MCF 10A (cell line): ENCODE measurements at places on chromosomes 13 and 19.

DNA sequence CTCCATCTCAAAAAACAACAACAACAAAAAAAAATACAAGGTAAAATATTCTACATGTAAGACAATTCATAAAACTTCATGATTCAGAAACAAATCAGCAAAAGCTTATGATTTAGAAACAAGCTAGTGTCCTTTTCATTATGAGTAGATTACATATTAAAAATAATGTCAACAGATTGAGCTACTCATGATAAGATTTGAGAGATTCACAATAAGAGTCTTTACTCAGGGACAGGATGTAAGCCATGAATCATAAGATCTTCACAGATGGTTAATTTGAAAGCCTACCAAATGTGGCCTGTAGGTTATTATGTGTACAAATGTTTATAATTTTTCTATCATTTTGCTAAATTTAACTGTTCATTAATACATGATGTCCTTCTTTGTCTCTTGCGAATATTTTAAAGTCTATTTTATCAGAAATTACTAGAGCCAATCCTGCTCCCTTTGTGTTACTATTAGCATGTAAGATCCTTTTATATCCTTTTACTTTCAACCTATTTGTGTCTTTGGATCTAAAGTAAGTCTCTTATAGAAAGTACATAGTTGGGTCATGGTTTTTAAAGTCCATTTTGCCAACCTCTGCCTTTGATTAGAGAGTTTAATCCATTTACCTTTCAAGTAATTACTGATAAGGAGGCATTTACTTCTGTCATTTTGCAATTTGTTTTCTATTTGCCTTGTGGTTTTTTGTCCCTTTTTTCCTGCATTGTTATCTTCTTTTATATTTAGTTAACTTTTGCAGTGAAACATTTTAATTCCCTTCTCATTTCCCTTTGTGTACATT is 68.3 kb upstream of the RXFP2 start:
- no peak for DNase-seq

DNA sequence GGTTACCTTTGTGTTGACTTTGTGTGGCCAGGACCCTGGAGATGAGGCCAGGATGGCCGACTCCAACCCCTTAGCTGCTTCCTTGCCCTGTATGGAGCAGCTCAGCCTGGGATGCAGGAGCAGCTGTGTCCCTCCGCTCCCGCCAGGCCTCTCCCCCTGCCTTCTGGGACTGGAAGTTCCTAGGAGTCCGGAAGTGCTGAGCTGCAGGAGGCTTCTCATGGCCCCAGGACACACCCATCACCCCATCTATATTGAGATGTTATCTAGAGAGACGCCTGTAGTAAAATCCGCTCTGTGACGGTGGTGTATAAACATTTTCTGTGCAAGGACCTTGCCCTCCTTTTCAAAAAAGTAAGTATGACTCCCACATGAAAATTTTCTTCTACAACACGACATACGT is 27.0 kb downstream of the WTIP start:
- no peak for DNase-seq

- no peak for DNase-seq
Observed at GRCh38 chr19:28487999-28488398, 725.0 kb downstream of the UQCRFS1 start.

GRCh38 chr19:19507354-19507753 is 8.0 kb downstream of the TSSK6 start:
- DNase-seq = no peak

DNA sequence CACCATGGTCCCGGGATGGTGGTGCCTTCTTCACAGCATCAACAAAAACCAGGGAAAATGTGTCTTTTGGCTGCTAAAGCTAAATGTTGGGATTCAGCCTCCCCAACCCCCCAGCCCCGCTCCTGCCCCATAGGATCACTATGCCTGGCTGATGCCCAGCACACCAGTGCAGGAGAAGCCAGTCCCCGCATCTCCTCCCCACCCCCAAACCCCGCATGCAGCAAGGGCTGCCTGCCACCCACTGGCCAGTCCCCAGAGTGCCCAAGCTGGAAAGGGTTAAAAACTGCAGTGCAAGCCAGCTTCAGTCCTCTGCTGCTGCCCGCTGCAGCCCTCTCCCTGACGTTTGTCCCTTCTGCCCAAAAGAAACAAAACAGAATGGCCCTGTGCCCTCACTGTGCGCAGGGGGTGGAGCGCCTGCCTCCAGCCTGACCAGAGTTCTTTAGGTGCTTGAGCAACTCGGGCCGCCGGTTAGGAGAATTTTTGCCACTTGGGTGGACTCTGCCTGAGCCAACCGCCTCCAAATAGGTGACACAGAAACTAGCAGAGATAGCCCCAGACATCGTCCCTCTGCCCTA is 3.7 kb downstream of the CALM3 start:
- DNase-seq = no peak

DNA sequence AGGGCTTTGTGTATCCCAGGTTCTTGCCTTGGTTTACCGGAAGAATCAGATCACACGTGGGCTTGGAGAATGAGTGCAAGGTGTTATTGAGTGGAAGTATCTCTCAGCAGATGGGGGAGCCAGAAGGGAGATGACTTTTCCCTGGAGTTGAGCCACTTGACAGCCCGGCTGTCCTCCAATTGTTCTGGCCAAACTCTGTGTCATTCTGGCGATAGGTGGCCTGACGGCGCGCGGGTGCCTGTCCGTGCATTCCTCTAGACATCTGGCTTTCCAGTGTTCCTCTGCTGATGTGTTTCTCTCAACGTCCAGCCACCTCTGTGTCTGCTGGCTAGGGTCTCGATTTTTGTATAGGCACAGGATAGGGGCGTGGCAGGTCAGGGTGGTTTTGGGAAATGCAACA is 181.9 kb downstream of the SHISA2 start:
- DNase-seq = no peak
